ENCODE measurements at places on chromosomes 3 and 15.

GRCh38 chr15:51155891-51156290 is 61.2 kb upstream of the TNFAIP8L3 start:
- no peak for DNase-seq

GRCh38 chr3:81349816-81350340 is 411.6 kb downstream of the GBE1 start:
- no peak for DNase-seq

- no peak for DNase-seq
These were observed 39.9 kb downstream of the SMAD3 start for GRCh38 chr15:67105065-67105951.

DNA sequence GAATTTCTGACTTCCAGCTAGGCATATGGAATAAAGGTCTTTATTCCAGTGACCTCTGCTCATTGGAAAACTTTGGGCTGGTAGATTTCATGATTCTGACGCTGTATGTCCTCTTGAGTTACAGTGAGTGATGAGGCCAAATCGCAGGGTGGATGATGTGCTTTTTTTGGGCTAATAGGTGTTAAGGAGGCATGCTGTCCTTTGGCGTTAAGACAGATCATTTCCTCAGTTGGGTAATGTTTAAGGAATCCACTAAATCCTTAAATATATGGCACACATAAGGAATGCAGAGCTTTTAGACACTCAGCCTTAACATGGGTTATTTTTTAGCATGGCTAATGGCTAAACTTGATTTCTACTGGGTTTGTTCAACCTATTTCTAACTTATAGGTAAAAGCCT is 87.9 kb downstream of the LPP start:
- DNase-seq: no peak

DNA sequence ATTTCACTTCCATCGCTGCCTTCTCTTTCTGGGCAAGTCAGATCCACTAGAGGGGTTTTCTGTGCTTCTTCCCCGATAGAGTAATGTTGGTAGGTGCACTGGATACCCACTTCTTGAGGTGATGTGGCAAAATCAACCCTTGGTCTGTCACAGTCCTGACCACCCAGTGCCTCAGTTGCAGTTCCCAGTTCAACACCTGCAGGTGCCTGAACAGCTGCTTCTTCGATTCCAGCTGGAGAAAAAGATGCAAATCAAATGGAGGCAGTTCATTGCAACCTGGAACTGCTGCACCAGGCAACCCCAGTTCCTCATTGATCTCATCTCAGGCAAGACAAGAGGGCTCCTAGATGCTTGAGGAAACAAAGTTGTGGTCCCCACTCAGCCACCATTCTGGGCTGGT is 186.6 kb downstream of the UBE2E2 start:
- DNase-seq: no peak

DNA sequence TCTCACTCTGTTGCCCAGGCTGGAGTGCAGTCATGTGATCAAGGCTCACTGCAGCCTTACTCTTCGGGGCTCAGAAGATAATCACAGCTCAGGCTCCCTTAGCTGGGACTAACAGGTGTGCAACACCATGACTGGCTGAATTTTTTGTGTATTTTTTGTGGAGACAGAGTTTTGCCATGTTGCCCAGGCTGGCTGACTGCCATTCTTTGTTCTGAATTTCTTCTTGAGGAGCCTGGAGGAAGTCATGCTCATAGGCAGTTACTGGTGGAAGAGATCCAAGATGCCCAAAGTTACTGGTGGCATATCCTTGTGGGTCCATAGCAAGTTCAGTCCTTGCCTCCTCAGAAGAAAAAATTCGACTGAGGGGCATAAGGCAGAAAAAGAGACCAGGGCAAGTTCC is 16.6 kb upstream of the UBP1 start:
- no peak for DNase-seq

GRCh38 chr15:52019394-52020220 is 588 bp downstream of the MAPK6 start:
- DNase-seq: peak; percentile 70

- DNase-seq: no peak
These were observed 242.9 kb upstream of the BCHE start for GRCh38 chr3:166080096-166080495.

- DNase-seq: no peak
These were observed 200.6 kb downstream of the MYRIP start for GRCh38 chr3:40009991-40010390.

GRCh38 chr15:36883713-36884517 is 216.4 kb downstream of the MEIS2 start:
- DNase-seq: peak; percentile 86

- no peak for DNase-seq
These were observed 31.9 kb downstream of the PARP16 start for GRCh38 chr15:65254758-65255157.

DNA sequence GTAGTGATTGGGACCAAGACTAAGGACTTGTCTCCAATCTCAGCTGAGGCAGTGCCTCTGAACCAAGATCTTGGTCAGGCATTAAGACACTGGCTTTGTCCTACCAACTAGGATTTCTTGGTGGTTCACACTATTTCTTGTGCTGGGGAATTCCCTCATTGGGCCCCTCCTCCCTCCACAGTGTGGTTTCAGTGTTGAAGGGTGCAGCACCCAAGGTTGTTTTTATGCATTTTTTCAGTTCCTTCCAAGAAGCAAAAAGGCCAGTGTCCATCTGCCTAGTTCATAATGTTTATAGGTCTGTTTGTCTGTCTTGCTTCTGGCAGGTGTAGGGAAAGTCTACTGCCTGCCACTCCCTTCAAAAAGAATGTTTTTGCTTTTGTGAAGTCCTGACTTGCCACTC is 10.6 kb upstream of the ITPKA start:
- no peak for DNase-seq

DNA sequence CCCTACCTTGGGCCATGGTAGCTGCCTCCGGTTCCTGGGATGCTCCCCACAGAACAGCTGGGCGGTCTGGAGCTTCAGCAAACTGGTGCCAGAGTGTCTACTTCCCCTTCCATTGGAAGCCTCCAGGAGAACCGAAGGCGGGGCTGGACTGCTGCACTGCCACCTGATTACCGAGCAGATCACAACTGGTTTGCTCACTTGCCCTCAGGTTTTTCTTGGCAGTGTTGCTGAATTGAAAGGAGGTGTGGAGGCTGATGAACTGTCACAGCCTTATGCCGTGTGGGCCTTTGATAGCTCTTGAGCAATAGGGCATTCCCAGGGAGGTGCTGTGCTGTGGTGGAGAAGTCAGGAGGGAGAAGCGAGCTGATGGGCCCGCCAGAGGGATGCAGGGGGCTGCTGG is at the start of gene TGM5:
Gene TGM5, minus strand, starts transcription at position 95 of the 400 bp plus-strand sequence. Its CDS starts 79 bp downstream, at position 16.
- DNase-seq: no peak

- DNase-seq: no peak
These were observed 18.6 kb downstream of the PDIA5 start for GRCh38 chr3:123085293-123085931.

DNA sequence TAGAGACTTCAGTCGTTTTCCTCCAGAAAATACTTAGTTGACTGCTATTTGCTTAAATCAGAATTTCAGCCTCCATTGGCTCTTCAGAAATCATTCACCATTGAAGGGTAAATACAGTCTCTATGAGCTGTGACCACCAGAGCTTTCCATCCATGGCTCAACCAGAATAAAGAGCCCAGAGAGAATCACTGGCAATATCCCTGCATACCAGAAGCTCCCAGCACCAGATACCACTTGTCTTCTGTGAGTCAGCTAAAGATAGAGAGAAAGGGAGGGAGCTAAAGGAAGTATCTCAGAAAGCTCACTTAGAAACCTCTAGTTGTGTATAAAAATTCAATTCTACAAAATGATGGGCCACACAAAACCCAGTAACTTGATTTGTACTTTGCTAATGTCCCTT is 115.2 kb upstream of the TMCO5A start:
- DNase-seq: no peak

- peak; percentile 94 for DNase-seq
These were observed 39.3 kb upstream of the PXYLP1 start for GRCh38 chr3:141192345-141192744.

DNA sequence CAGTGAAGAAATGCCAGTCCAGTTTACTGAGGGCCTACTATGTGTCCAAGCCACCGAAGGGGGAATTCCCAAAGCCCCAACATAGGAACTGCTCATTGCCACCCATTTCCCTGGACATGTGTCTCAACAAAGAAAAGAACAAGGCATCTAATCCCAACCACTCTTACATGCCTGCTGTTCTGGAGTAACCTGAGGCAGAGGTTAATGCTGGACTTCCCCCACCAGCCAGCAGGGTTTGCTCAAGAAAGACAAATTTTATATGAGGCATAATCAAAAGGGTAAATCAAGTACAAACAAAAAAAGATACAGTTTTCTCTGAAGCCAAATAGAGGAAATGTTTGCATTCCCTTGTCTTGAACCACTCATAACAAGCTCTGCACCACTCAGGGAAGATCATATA is 4.1 kb downstream of the ADCY5 start:
- no peak for DNase-seq

DNA sequence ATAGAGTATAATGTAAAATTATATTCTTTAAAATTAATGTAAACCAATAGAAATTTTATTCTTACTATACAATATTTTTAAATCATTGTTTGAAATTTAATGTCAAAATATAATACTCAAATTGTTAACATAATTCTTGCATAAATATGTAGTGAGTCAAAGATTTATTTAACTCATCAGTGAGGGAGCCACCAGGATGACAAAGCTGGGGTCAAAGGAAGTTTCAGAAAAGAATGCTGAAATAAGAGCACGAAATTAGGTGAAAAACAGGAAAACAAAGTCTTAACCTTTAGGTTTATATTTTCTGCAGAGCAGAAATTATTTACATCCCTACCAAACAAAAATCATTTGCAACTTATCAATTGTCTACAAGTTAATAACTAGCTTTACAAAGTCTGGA is 74.1 kb downstream of the DIPK2A start:
- no peak for DNase-seq

DNA sequence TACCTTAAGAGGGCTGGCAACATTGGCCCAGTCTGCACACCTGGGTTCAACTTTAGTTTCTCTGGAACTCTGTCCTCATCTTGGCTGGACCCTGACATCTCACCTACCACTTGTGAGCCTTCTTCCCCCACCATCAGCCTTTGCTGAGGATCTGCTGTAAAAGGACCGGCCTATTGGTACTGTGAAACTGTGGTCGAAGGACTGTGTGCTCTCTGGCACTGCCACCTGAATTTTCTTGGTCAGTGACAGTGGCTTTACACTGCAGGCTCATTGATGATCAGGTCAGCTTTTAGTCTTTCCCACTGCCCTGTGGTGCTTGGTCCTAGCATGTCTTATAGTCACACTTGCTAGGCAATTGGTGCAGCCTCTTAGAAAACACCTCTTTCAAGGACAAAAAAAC is 86.9 kb downstream of the PEX5L start:
- no peak for DNase-seq

GRCh38 chr3:111769110-111769991 is 89.7 kb upstream of the PHLDB2 start:
- DNase-seq: no peak

GRCh38 chr3:62582495-62583172 is 209.3 kb upstream of the FEZF2 start:
- DNase-seq: no peak

DNA sequence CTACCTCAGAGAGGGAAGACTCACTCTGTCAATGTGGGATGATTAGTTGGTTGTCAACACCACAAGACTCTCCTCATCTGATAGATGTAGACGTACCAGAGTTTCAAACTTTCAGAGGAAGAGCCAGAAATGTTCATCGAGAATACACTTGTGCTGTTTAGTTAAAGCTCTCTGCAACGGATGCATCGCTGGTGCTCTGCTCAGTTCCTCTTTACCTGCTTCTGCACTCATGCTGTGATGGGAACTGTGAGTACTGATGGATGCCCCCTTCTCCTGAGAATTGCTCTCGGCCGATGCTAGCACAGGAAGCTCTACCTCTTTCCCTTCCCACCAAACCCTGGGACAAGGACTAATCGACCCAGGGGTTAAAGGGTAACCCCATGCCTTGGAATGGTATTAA is 51.8 kb upstream of the CCDC54 start:
- no peak for DNase-seq

GRCh38 chr15:55267401-55268175 is 22.0 kb downstream of the RAB27A start:
- no peak for DNase-seq

DNA sequence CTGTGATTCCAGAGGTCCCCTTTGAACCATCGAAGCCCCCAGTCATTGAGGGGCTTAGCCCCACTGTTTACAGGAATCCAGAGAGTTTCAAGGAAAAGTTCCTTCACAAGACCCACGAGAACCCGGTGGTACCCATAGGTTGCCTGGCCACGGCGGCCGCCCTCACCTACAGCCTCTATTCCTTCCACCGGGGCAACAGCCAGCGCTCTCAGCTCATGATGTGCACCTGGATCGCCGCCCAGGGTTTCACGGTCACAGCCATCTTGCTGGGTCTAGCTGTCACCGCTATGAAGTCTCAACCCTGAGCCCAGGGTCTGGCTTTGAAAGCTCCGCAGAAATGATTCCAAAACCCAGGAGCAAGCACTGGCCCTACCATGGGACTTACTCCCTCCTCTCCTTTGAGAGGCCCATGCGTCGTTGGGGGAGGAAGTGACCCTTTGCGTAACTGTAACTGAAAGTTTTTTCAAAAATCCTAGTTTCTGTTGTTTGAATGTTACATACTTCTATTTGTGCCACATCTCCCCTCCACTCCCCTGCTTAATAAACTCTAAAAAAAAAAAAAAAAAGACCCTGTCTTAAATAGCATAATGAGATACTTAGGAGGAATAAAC is 85.1 kb upstream of the CSPG5 start:
- DNase-seq: no peak

- no peak for DNase-seq
These were observed 9.7 kb upstream of the CXCR6 start for GRCh38 chr3:45933591-45933990.

DNA sequence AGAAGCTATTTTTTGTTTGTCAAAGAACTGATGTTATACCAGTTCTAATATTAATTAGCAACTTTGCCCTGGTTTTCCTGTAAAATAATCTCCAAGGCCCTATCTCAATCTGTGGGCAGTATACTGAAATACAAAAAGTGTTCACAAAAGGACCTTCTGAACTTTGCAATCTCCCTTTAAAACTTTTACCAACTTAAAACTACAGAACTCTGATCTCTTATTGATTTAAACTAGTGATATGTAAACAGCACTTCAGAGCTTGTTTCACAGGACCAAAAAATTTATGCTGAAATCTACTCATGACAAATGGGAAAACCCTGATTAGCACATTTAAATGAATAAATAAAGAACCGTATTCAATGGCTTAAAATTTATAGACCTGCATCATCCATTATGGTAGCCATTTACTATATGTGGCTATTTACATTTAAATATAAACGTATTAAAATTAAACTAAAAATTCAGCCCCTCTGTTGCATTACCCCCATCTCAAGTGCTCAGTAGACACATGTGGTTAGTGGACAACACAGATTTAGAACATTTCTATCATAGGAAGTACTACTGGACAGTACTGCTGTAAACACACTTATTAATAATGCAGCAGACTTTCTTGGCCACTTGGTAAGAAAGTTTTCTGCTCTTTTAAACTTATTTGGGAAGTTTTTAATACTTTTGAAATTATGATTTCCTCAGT is 12.0 kb downstream of the AGTR1 start:
- no peak for DNase-seq
